Left renal pelvis (tissue), 4 donors: ENCODE measurements at places on chromosomes 1 and 21.
A peak's percentile ranks its signal among the peaks of the same experiment; 100 is the strongest.

- no peak for DNase-seq
Measured at GRCh38 chr1:186900539-186901237, 71.9 kb downstream of the PLA2G4A start.

GRCh38 chr1:211259638-211260126 is 516 bp downstream of the RCOR3 start:
- DNase-seq, result peak; percentile 48

GRCh38 chr1:200911361-200911760 is 16.7 kb downstream of the INAVA start:
- DNase-seq, result no peak

- no peak for DNase-seq
Measured at GRCh38 chr21:36423771-36424433, 38.7 kb downstream of the CHAF1B start.

DNA sequence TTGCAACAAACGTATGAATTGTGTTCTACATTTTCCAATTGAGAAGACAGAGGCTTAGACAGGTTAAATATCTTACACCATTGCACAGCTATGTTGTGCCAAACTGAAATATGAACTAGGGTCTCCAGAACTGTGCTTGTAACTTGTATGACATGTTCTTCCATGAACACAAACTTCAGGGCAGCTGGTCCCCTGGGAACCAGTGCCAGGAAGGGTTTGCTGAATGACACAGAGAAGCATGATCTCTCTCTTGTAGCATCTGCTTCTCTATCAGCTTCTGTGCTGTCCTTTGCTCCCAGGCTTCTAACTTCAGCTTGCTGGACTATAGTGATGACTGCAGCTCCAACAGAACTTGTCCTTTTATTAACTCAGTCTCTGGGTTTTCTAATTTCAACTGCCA is 385.5 kb downstream of the SIPA1L2 start:
- DNase-seq, result no peak

- no peak for DNase-seq
Measured at GRCh38 chr1:220841293-220841692, 38.0 kb upstream of the HLX start.

- no peak for DNase-seq
Measured at GRCh38 chr21:39022035-39022434, 161.2 kb downstream of the PSMG1 start.

DNA sequence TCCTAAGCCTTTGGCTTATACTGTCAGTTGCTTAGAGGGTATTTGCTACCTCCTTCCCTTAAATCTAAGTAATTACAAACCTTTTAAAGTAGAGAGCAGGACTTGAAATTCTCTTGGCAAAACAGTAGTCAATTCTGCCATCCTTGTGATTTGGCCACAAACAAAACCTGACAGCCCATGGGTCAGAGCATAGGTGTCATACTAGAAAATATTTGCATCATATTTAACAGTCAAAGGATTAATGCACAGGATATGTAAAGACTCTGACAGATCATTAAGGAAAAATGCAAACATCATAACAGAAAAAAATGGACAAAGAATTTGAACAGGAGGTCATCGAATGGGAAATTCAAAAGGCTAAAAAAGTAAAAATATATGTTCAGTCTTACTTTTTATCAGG is 50.5 kb downstream of the ZFYVE9 start:
- DNase-seq, result no peak

GRCh38 chr1:44301442-44301841 is 53.6 kb downstream of the ERI3 start:
- no peak for DNase-seq

DNA sequence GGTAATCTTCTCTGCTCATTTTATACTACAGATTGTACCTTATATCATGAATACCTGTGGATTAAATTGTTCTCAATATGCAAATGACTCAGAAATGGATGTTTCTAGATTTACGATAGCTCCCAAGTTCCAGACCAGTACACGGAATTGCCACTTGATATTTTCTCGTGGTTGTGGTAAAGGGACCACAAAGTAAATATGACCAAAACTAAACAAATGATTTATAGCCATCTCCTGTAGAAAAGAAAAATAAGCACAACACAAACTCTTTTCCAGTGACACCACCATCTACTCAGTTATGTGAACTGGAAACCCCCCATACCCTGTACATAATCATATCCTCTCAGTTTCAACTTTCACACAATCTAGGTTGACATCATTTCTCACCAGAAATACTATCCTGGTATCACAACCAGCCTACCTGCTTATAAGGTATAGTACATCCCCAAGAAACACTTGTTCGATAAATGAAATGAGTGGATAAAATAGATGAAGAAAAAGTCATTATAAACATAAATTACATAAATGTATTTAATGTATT is 172.3 kb downstream of the ADGRL4 start:
- DNase-seq, result no peak
